ENCODE measurements at places on chromosomes 7 and 10.

GRCh38 chr7:95718577-95719410 lies 53.6 kb upstream of the DYNC1I1 start:
- DNase-seq: no peak

GRCh38 chr10:127744956-127745355 lies 8.0 kb downstream of the FOXI2 start:
- DNase-seq: no peak

DNA sequence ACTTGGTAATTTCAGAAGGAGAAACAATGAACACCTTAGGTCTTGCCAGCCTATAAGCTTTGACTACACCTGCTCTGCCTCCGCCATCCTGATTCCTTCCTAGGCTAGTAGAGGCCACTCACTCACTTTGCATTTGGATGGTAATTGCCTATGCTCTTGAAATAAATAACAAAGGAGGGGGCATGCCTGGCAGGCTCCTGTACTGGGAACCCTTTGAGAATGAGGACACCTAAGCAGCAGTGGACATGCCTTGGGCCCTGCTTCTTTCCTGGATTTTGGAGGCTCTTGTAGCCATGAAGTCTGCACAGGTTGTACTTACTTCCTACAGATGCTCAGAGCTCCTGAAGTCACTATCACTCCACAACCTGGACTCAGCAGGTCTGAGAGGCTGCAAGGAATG lies 65.8 kb downstream of the BLNK start:
- no peak for DNase-seq

- DNase-seq: no peak
Measured at GRCh38 chr10:119807960-119808697, 64.5 kb downstream of the MCMBP start.

DNA sequence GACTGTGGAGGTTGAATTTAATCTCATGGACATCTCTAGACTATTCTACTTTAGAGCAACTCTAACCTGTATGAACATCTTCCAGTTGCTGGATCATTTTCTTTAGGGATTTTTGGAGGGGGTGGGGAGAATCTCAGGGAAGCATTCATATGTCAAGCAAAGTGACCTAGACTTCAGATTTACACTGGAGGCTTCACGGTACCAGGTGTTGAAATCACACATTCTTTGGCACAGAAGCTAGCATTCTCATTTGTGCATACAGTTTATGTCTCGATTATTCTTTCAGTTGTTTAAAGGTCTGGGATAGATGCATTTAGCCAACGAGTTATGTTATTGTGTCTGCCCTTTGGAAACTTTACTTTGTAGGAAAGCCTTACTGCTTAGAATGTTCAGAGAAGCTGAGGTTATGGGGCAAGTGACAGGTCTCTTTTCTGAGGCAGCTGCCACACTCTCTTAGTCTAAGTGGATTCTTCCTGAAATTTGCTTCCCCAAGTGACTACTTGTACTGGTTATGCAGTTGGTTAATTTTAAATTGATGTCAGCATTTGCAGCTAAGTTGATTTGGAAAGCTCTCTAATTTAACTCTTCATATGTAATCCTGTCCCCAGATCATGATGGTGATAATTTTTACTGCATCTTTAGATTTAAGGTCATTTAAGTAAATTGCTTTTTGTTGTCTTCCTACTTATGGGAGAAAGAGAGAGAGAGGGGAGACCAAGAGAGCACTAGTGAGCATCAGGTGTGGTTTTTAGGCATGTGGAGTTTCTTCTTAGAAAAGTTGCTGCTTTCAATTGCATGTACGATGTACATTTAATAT lies 153.8 kb downstream of the PRKG1 start:
- DNase-seq: no peak

GRCh38 chr7:6279341-6279740 lies 6.9 kb upstream of the CYTH3 start:
- no peak for DNase-seq

DNA sequence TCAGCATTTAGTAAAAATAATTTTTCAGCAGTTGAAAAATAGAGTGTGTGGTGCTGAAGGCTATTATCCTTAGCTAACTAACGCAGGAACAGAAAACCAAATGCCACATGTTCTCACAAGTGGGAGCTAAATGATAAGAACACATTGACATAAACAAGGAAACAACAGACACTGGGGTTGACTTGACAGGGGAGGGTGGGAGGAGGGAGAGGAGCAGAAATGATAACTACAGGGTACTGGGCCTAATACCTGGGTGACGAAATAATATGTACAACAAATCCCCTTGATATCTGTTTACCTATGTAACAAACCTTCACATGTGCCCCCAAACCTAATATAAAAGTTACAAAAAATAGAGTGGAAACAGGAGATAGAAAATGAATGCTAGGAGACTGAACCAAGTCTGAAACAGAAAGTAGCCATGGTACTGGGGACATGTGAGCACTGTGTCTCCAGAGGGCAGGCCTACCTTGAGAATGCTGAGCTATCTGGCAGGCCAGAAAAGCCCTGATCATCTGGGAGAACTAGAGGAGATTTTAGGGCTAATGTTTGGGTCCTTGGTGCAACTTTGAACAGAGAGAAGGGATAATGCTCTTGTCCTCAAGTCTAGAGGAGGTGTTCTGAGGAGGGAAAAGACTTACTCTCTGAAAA lies 4.7 kb upstream of the EFCAB10 start:
- no peak for DNase-seq

GRCh38 chr7:15652776-15653290 lies 33.6 kb downstream of the MEOX2 start:
- DNase-seq: no peak

DNA sequence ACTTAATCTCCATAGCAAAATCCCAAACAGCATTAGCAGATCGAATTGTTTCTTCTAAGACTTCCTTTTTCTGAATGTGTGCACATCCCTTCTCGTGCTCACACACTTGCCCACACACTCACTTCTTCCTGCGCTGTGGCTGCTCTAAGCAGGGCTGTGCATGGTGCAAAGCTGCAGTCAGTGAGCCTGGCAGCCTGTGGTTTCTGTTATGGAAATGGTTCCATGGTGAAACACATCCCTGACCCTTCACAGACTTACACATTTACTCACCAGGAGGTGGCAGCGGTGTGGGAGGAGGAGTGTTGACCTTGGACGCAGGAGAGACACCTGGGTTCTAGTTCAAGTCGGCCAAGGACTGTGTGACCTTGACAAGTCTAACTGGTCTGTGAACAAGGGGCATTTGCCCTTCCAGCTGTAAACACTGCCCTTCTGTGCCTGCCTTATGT lies 24.9 kb downstream of the MTURN start:
- no peak for DNase-seq

- DNase-seq: no peak
Measured at GRCh38 chr7:142024547-142024946, 28.9 kb downstream of the MGAM start.

Data from fibroblast of the conjunctiva (primary cell).